T-helper 2 cell (primary cell): ENCODE measurements at places on chromosomes 7 and 10.

GRCh38 chr10:97466755-97467154 lies 20.8 kb downstream of the ZDHHC16 start:
- no peak for DNase-seq

DNA sequence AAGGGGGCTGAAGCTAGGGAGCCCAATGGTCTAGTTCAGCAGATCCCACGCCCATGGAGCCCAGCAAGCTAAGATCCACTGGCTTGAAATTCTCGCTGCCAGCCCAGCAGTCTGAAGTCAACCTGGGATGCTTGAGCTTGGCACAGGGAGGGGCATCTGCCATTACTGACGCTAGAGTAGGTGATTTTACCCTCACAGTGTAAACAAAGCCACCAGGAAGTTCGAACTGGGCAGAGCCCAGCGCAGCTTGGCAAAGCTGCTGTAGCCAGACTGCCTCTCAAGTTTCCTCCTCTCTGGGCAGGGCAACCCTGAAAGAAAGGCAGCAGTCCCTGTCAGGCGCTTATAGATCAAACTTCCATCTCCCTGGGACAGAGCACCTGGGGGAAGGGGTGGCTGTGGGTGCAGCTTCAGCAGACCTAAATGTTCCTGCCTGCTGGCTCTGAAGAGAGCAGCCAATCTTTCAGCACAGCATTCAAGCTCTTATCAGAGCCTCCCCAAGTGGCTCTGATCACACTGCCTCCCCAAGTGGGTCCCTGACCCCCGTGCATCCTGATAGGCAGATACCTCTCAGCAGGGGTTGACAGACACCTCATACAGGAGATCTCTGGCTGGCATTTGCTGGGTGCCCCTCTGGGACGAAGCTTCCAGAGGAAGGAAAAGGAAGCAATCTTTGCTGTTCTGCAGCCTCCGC lies 167.8 kb downstream of the CCDC71L start:
- DNase-seq = no peak

DNA sequence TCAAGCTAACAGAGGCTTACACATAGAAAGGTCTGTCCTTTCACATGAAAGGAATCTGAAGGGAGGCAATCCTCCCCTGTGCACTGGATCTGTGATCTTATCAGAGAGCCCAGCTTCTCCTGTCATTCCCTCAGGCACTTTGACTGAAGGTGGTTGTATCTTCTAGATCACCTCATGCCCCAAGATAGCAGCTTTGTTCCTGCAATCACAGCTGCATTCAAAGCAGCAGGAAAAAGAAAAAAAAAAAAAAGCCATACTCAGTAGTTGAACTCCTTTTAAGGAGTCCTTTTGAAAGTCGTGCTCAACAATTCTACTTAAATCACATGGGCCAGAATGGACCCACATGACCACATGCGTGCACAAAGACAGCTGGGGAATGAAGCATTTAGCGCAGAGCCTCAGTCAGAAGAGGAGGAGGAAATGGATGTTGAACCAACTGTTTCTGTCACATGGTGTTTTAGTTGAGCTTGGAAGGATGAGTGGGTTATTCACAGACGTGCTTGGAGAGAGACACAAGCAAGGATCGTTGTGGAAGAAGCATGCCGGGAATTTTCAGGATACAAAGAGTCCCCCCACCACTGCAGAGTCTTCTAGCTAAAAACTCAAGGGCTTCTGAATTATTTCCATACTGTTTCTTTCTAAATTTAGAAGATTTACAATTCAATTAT lies 13.0 kb upstream of the PFKP start:
- no peak for DNase-seq

DNA sequence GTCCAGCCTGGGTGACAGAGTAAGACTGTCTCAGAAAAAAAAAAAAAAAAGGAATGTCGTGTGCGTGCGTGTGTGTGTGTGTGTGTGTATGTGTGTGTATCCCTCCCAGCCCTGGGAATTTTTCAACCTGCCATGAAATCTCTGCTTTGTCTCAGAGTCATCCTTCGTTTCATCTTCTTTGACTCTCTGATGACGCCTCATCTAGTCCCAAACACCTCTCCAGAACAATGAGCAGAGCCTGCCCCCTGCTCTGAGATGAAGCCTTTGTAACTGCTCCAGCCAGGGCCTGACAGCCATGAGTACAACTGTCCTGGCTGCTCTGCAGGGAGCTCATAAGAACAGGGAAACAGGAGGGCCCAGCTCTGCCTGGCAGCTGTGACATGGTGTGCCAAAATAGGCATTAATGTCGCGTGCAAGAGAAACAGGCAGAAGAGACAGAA lies 149.5 kb downstream of the FAM107B start:
- no peak for DNase-seq

DNA sequence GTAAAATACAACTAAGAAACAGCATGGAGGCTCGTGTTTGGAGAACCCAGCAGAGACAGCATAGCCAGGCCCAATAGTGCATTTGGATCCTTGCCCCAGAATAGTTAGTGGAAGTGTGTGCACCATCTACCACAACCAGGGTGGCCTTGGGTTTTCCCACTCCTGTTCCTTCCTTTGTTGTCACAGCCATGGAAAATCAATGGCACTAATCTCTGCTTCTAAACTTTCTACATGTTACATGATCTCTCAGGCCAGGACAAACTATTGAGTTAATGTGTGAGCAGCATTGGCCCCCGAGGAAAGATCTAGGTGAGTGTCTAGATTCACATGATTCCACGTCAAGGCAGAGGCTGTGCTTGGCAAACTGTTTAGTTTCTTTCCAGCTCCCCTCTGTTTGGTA lies 2.0 kb downstream of the CYP3A7 start:
- DNase-seq = no peak

DNA sequence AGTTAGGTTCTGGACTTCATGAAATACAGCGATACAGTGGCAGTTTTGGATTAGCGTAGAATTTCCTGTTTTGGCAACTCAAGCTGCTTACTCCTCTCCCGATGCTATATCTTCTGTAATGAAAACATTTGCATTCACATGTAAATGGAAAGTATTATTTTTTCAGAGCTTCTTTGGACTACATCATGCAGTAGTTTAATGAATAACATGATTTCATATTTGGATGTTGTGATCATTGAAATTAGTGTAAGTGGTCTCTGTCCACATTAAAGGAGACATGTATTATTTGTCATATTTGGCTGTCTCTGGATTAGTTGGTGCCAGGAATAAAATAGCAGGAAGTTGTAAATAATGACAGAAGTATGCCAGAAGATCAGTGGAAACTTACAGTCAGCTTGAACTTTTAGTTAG lies 331.6 kb downstream of the GFRA1 start:
- DNase-seq = no peak

DNA sequence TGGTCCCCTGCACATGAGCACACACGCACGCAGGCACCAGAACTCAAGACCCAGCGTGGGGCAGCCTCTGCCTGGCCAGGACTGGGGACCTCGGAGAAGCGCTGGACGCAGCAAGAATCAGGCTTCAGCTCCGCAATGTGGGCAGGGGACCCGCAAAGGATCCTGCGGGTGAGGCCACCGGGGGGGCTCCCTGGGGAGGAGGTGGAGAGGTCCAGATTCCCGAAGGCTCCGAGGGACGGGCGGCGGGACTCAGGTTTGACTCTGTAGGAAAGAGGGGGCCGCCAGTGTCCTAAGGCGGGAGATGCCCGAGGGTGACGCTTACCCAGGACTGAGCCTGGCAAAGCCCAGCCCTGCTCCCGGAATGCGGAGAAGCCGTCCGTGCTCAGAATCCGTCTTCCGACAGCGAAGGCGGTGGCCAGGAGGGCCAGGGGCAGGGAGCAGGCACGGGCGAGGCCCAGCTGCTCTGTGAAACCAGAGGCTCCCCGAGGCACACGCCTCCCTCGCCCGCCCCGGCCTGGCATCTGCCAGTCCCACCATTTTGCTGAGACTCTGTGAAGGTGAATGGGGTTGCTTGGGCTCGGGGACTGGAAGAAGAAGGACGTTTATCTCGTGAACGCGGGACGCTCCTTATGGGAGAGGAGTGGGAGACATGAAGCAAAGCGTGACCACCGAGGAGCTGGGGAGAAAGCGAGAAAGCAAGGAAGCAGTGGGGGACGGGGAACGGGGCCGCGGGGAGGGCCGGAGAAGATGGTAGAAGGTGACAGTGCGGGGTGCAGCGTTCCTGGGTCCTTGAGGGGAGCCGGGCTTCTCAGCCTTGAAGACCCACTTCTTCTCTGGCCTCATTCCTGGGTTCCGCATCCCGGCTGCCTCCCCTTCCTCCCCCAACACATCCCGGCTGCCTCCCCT lies 489.2 kb downstream of the PTPRN2 start:
- DNase-seq = no peak

DNA sequence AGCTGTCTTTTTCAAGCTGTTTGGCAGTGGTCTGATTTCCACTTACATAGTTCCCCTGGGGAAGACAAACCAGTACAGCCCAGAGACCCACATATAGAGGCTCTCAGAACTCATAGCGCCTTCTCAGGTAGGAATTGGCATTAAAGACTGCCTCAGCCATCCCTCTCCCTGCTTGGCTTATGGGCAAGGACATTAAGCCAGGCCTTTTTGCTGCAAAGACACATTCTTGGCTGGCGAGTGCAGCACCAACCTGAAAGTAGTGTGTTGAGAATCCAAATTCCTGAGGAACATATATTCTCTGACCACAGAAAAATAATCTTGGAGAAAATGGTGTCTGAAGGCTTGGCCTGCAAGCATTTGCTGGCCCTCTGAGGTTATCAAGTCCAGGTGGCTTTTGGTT lies 39.2 kb upstream of the HPS1 start:
- no peak for DNase-seq
